ENCODE measurements at places on chromosomes 13 and 19. TPM values are rescaled to one million over a fixed set of nuclear protein-coding genes. Genes with fewer than 3 reads are reported as not detected.
A peak's percentile ranks its signal among the peaks of the same experiment; 100 is the strongest.

SSC5D gene
- total RNA-seq: 19.3 TPM

KASH5 gene
- total RNA-seq: not detected

- peak overlapping the region; percentile 61 for H3K4me3 ChIP-seq
- H3K27ac ChIP-seq: peak overlapping the region; percentile 79
- no peaks in the 10 kb centered on the region for H3K27me3 ChIP-seq
- peak; percentile 48 for DNase-seq
- H3K36me3 ChIP-seq: peaks cover 3% of the 10 kb centered on the region
- peaks cover 5% of the 10 kb centered on the region for H3K4me1 ChIP-seq
Observed at GRCh38 chr19:18589380-18590272, 1.0 kb downstream of the REX1BD start.

LMTK3 gene
- total RNA-seq: under 0.01 TPM

- no peaks in the 10 kb centered on the region for H3K27me3 ChIP-seq
- peaks cover 2% of the 10 kb centered on the region for H3K4me1 ChIP-seq
- H3K4me3 ChIP-seq: no peak overlapping the region
- no peak for DNase-seq
Observed at GRCh38 chr13:110818747-110819146, 96.1 kb downstream of the ANKRD10 start.
